ENCODE measurements at places on chromosomes 12 and 14.

GRCh38 chr12:48925304-48926011 lies at the start of gene FKBP11:
FKBP11 (minus strand) TSS chr12:48925492; CDS start chr12:48925428, 64 bp downstream.
- peak within 1 kb of the TSS; percentile 88 for H3K4me3 ChIP-seq
- no peaks in the 10 kb centered on the region for H3K27me3 ChIP-seq
- H3K36me3 ChIP-seq, result peaks cover 38% of the 10 kb centered on the region
- peak within 1 kb of the TSS; percentile 96 for H3K27ac ChIP-seq

GRCh38 chr14:51317373-51317772 lies 77.3 kb downstream of the TMX1 start:
- no peak overlapping the region for H3K27ac ChIP-seq
- no peak overlapping the region for H3K4me3 ChIP-seq

GRCh38 chr14:20679907-20680306 lies 4.5 kb upstream of the RNASE4 start:
- no peak overlapping the region for H3K4me3 ChIP-seq
- H3K27me3 ChIP-seq, result no peaks in the 10 kb centered on the region
- no peaks in the 10 kb centered on the region for H3K36me3 ChIP-seq
- H3K4me1 ChIP-seq, result peaks cover 32% of the 10 kb centered on the region

DNA sequence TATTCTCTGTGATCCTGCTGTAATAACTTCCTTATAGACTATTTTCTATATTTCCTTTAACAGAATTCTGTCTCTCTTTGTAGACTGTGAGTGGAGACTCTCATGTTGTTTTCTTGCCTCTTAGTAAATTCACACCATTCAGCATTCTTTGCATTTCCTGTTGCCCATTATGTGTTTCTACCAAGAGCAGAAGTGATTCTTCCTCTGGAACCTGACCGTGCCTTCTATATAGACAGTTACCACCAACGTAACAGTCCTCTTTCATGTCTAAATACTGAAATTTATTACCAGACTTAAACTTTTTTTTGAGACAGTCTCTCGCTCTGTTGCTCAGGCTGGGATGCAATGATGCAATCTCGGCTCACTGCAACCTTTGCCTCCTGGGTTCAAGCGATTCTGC lies 31.1 kb downstream of the METAP2 start:
- no peak for DNase-seq
- H3K4me1 ChIP-seq, result peaks cover 14% of the 10 kb centered on the region
- peaks cover 57% of the 10 kb centered on the region for H3K36me3 ChIP-seq
- H3K4me3 ChIP-seq, result no peak overlapping the region

GRCh38 chr14:74392616-74393570 lies 33.1 kb downstream of the SYNDIG1L start:
- H3K4me3 ChIP-seq, result no peak overlapping the region
- H3K27me3 ChIP-seq, result no peaks in the 10 kb centered on the region
- H3K4me1 ChIP-seq, result no peaks in the 10 kb centered on the region
- DNase-seq, result no peak

GRCh38 chr12:99381992-99382391 lies 265.6 kb upstream of the GARIN6 start:
- no peaks in the 10 kb centered on the region for H3K36me3 ChIP-seq
- H3K27me3 ChIP-seq, result no peaks in the 10 kb centered on the region
- H3K4me3 ChIP-seq, result no peak overlapping the region
- no peak for DNase-seq
- no peak overlapping the region for H3K27ac ChIP-seq

- H3K27me3 ChIP-seq, result no peaks in the 10 kb centered on the region
- no peak overlapping the region for H3K27ac ChIP-seq
- no peak for DNase-seq
- H3K36me3 ChIP-seq, result peaks cover 20% of the 10 kb centered on the region
- no peak overlapping the region for H3K4me3 ChIP-seq
- H3K4me1 ChIP-seq, result no peaks in the 10 kb centered on the region
These were observed 25.9 kb upstream of the SRP54 start for GRCh38 chr14:34956931-34957330.

GRCh38 chr12:24668563-24668962 lies 280.3 kb downstream of the BCAT1 start:
- H3K27me3 ChIP-seq, result no peaks in the 10 kb centered on the region
- no peak overlapping the region for H3K4me3 ChIP-seq
- no peaks in the 10 kb centered on the region for H3K4me1 ChIP-seq
- H3K36me3 ChIP-seq, result no peaks in the 10 kb centered on the region
- H3K27ac ChIP-seq, result no peak overlapping the region

DNA sequence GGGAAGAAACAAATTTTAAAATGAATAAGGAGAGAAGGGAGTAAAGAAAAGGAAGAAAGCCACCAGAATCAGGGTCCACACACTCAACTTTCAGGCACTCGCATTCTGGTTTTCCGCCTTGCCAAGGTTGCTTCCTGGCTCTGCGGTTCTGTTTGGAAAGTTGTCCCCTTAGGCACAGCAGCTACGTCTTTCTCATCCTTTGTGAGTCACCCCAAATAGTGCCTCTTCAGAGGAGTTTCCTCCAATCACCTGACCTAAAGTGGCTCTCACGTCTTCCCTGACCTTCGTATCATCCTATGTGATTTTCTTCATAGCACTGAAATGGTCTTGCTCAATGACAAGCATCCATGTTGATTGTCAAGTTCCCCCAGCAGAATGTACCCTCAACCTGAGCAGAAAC lies 99.5 kb upstream of the TMCC3 start:
- no peak overlapping the region for H3K4me3 ChIP-seq
- DNase-seq, result no peak
- H3K27me3 ChIP-seq, result peaks cover 13% of the 10 kb centered on the region
- H3K4me1 ChIP-seq, result no peaks in the 10 kb centered on the region
- no peaks in the 10 kb centered on the region for H3K36me3 ChIP-seq

DNA sequence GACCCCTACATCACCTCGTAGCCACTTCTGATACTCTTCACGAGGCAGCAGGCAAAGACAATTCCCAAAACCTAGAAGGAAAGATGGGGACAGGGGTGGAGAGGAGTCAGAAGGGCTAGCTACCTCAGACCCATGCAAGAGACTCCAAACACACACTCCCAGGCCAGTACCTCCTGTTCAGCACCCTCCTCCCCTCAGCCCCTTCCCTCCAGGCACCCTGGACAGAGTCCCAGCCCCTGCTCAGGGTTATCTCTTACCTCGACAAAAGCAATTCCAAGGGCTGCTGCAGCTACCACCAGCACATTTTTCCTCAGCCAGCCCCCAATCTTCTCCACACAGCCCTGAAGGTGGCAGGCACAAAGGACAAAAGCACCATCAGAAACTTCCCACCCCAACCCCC lies 3.3 kb downstream of the CD63 start:
- no peak overlapping the region for H3K4me3 ChIP-seq
- H3K27ac ChIP-seq, result peak overlapping the region; percentile 50
- no peaks in the 10 kb centered on the region for H3K27me3 ChIP-seq
- DNase-seq, result no peak
- H3K36me3 ChIP-seq, result peaks cover 6% of the 10 kb centered on the region

DNA sequence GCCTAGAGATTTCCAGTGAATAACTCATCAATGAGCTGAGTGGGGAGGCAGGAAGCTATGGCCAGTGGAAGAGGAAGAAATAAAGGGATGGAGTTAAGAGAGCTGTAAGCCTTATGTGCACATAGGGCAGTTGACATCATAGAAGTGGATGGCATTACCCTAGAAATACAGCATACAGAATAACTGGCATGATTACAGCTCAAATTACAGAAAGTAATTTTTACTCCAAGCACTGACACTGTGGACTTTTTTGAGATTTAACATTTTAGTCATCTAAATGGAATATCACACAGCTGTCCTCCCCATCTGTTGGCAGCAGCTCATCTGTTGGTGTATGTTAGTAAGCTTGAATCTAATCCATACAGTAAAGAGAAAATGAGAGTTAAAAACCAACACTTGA lies 5.4 kb upstream of the IPO8 start:
- no peak for DNase-seq
- H3K27ac ChIP-seq, result no peak overlapping the region
- H3K4me1 ChIP-seq, result peaks cover 4% of the 10 kb centered on the region
- no peak overlapping the region for H3K4me3 ChIP-seq
- no peaks in the 10 kb centered on the region for H3K36me3 ChIP-seq

GRCh38 chr14:65413739-65414045 lies 1.2 kb downstream of the FUT8 start:
- peak overlapping the region; percentile 98 for H3K27ac ChIP-seq
- H3K36me3 ChIP-seq, result peaks cover 7% of the 10 kb centered on the region
- DNase-seq, result no peak

- H3K27me3 ChIP-seq, result no peaks in the 10 kb centered on the region
- no peak for DNase-seq
- H3K4me1 ChIP-seq, result no peaks in the 10 kb centered on the region
- no peak overlapping the region for H3K4me3 ChIP-seq
- no peaks in the 10 kb centered on the region for H3K36me3 ChIP-seq
- no peak overlapping the region for H3K27ac ChIP-seq
These were observed 43.5 kb downstream of the FLRT2 start for GRCh38 chr14:85573406-85573805.

DNA sequence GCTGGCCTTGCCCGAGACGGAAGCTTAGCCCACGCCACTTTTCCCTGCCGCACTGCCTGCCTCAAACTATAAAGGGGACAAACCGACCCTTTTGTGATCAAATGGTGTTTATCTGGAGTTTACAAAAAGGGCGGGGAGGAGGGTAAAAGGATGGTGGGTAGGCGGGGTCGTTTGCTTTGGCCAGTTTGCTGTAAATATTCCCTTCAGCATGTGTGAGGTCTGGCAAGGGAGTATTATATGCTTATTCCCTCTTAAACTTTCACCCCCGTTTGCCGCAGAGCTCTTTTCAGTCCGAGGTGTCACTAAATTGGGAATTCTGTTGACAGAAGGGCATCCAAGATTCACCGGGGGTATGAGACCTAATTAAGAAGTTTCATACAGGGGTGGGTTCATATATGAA lies 3.8 kb upstream of the TBX3 start:
- H3K4me1 ChIP-seq, result peaks cover 18% of the 10 kb centered on the region
- no peaks in the 10 kb centered on the region for H3K36me3 ChIP-seq
- peaks cover 90% of the 10 kb centered on the region for H3K27me3 ChIP-seq
- no peak overlapping the region for H3K27ac ChIP-seq

DNA sequence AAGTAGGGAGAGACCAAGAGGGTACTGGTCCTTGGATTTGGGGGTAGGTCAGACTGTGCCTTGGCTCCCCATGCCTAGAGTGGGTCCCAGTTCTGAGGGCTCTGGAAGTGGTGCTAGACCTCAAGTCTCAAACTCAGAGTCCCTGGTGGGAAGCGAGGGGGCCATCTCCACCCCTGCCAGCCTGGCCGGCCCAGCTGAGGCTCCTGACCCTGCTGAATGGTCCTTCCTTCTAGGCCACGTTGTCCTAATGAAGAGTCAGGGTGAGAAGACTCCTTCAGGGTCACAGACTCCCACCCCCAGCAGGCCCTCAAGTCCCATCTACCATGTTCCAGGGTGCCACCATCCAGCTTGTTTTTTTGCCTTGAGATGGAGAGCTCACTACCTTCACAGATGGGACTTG lies 12.9 kb downstream of the SERPINA6 start:
- H3K27me3 ChIP-seq, result peaks cover 10% of the 10 kb centered on the region
- no peaks in the 10 kb centered on the region for H3K4me1 ChIP-seq
- no peaks in the 10 kb centered on the region for H3K36me3 ChIP-seq
- no peak overlapping the region for H3K27ac ChIP-seq

Measured in activated CD8-positive, alpha-beta T cell treated with anti-CD3 and anti-CD28 coated beads for 36 hours (primary cell).